ENCODE measurements at places on chromosomes 4 and X. TPM values are rescaled to one million over a fixed set of nuclear protein-coding genes. Genes with fewer than 3 reads are reported as not detected.

- no peak for DNase-seq
These were observed 49.9 kb upstream of the MND1 start for GRCh38 chr4:153294631-153295030.

- no peak for DNase-seq
These were observed 736.7 kb upstream of the PRKX start for GRCh38 chrX:4450177-4450576.

Gene CYSLTR1
- 1.6 TPM for total RNA-seq

Gene TXK
- total RNA-seq = 0.20 TPM
